ENCODE measurements at places on chromosomes 1 and 21.
A peak's percentile ranks its signal among the peaks of the same experiment; 100 is the strongest.

DNA sequence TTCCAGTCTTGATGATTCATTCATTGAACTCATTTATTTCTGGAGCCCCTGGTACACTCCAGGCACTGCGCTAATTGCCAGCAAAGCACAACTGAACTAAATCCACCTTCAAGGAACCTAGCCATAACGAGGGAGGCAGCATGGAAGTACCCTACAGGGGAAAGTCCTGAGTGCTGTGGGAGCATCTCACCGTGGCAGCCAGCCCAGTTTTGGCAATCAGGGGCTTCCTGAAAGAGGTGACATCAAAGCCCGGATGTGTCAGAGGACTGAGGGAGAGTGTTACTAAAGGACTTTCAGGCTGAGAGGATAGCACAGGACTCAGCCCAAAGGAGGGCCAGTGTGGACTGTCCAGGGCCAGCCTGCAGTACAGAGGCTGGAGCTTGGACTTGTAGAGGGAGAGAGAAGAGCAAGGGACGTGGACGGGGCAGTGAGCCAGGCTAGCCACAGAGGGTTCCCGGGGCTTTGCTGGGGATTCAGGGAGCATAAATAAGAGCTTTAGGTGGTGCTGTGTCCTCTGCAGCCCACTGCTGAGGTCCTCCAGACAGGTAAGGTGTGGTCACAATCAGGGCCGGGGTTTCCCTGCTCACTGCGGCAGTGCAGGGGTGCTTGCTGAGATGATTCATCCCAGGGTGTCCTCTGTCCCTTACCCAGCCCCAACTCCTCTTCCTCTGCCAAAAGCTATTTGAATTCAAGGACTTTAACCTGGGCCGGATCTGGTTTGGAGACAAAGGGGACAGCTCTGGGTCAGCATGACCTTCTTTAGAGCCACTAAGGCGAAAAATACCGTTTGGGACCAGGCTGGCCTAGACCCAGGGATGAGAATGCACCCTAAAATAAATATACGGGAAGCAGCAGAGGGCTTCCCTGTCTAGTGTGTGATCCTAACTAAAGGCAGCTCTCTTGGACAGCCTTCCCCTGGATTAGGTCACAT is 128.3 kb downstream of the EDEM3 start:
- DNase-seq = no peak

- DNase-seq = no peak
Observed at GRCh38 chr1:7753641-7754040, 17.5 kb upstream of the VAMP3 start.

GRCh38 chr1:59116920-59117542 is 179.9 kb upstream of the FGGY start:
- DNase-seq = no peak

DNA sequence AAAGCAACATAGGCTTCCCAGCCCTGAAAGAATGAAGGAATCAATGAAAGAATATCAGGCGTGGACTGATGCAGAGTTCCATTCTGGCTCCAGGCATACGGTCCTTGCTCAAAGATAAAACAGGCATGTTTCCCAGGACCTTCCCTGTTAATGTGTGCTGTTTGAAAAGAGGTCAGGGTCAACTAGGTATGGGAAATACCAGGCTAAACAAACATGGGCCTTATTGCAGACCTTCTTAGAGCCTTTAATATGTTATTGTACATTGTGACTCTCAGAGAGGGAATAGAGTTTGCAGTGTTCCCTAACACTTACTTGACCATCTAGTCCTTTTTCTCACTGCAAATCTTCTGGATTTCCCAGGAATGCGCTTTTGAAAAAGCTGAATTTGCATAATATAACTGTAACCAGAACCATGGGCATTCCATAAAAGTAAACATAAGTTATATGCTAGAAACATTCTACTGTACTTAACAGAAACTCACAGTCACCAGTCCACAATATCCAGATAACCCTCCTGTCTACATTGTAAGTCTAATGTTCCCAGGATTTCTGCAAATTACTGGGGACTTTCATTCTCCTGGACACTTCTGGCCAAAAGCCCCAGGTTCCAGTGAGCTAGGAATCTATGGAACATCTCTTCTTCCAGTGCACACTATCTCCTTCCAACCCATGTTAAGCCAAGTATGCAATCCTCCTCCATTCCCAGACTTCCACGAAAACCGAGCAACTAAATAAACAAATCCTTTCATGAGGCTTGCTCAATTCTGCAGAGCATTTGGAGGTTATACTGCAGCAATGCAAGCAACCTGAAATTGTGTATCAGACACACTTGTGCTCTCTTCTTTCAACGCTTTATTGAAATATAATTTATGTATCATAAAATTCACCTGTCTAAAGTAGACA is 486.6 kb downstream of the SETD4 start:
- DNase-seq = no peak

DNA sequence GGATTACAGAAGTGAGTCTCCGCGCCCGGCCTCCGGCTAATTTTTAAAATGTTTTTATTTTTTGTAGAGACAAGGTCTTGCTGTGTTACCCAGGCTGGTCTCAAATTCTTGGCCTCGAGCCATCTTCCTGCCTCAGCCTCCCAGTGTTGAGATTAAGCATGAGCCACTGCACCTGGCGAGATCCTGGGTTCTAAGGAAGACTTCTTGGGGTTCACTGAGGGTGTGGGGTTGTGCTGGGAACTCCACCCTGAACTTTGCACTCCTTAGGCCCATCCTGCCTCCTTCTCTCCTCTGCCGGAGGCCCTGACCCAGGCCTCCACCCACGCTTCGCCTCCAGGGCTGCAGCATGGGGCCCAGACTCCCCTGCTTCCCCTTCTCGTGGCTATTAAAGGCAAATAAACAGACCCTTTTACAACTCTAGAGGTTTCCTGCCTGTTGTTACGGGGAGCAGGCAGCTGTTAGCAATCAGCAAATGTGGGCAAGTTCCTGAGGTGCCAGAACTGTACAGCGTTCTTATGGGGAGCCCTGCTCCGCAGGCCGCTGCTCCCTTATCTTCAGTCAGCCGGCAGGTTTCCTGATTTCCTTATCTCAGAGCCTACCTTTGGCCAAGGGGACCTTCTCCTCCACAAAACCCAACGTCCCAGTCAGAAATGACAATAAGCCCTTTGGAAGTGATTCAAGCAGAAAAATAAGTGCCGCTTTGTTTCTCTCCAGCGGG is 41.0 kb upstream of the LIN9 start:
- no peak for DNase-seq

- no peak for DNase-seq
Observed at GRCh38 chr1:12184008-12184681, 17.4 kb downstream of the TNFRSF1B start.

DNA sequence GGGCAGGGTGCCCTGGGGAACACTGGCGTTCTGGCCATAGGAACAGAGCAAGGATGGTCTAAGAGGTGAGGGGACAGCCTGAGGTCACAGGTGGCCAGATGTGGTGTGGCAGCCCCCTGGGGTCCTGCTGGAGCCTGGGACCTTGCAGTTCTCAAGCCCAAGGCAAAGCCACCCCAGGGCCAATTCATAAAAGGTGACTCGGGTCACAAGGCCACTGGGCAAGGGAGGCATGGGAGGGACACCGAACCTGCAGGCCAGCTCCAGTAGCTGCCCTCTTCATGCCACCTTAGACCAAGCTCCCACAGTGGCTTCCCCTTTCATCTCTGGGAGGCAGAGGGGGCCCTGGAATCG is 19.3 kb downstream of the TNFRSF25 start:
- DNase-seq = no peak

DNA sequence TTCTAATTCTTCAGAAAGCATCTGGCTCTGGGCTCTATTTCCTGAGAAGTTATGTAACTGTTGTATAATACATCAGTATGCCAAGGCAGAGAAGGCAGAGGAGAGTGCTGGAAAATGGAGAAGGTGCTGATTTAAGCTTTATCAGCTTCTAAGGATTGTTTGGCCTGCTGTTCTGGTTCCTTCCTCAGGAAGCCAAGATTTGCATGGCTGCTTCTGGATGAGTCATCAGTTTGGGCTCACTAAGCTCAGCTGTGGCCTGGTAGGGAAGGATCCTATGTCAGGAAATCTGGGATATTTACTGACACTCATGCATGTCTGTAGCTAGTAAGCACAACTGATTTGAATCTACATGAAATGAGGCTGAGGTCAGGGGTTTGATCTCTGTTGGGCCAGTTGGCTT is 73.2 kb upstream of the ADGRL4 start:
- DNase-seq = no peak

DNA sequence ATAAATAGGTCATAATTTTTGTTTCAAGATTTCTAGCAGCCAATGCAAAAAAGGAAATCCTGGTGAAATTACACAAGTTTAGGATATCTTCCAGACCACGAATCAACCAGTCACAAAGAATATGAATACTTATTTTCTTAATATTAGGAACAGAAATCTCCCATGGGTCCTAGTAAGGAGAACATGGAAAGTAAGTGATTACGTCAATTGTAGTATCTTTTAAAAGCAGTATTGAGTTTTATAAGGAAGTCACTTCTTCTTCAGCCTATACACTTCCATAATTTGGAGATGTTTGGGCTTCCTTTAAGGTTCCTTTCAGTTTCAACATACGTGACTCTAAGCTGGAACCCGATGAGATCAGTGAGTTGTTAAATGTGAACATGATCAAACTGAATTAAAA is 534.5 kb downstream of the USP25 start:
- DNase-seq = no peak

- no peak for DNase-seq
Observed at GRCh38 chr1:59367301-59368007, 70.6 kb downstream of the FGGY start.

DNA sequence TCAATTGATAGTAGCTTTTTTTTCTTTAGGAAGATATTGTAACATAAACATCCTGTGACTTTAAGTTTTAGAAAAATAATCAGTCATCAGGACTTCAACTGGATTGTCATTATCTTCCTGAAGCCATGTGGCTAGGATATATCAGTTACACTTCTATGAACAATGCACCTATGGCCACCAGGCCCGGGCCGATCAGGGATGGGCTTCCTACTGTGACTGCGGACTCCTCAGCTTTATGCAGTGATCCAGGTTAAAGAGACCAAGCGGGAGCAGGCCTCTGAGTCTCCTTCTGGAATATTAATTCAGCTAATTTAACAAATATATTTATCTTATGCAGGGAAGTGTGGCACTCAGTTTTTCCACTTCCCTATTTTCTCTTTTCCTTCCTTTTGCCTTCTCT is 200.6 kb downstream of the ADGRL2 start:
- DNase-seq = no peak

DNA sequence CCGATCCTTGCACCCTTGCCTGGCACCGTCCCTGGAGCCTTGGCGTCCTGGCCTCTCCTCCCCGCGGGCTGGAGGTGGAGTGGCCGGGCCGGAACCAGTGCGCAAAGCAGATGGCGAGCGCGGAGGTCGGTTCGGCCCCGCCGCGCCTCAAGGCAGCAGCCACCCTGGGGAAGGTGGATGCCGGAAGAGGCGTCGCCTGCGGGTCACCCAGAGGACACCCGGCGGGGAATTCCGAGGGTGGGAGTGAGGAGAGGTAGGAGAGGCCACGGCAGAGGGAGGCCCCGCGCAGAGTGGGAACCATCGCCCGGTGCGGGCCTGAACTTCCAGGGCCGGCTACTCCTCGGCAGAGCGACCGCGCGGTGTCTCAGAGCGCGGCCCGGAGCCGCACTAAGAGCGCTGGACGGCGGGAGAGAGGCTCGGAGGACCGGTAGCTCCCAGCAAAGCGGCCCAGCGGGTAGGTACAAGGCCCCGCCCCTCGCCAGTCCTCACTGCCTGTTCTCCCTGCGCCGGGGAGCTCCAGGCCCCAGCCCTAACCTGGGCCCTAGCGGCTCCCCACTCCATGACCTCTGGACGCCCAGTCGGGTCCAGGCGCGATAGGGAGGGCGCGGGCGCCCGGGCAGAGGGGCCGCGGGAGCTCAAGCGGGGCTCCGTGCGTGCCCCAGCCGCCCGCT is at the start of gene RNF207:
RNF207 (plus strand) TSS at position 271 of the 671 bp plus-strand sequence. CDS start 417 bp downstream, outside the sequence.
- no peak for DNase-seq

DNA sequence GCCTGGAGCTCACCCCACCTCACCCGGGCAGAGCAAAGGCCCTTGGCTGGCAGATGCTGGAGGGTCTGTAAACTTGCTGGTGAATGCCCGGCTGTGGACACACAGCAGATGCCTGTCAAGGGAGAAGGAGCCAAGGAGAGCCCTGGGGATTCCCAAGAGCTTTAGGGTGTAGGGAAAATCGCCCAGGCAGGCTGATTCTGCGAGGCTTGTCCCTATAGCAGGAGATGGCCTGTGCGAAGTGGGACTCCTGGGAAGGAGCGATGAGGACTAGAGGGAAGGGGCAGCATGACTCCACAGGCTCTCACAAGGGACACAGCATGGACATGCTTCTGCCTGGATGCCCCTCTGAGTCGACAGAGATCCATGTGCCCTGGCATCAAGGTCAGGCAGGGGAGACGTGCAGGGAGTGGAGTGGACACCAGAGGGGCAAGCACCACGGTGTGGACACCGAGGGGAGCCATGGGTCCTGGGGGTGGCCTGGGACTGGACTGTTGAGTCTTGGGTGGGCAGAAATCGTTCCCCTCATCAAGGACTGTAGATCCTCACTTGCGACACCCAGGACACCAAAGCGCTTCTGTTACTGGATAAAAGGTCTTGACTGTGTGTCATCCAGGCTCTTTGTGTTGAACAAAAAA is 71.4 kb upstream of the ABCG1 start:
- no peak for DNase-seq

- no peak for DNase-seq
Observed at GRCh38 chr1:98286656-98287055, 365.8 kb upstream of the DPYD start.

DNA sequence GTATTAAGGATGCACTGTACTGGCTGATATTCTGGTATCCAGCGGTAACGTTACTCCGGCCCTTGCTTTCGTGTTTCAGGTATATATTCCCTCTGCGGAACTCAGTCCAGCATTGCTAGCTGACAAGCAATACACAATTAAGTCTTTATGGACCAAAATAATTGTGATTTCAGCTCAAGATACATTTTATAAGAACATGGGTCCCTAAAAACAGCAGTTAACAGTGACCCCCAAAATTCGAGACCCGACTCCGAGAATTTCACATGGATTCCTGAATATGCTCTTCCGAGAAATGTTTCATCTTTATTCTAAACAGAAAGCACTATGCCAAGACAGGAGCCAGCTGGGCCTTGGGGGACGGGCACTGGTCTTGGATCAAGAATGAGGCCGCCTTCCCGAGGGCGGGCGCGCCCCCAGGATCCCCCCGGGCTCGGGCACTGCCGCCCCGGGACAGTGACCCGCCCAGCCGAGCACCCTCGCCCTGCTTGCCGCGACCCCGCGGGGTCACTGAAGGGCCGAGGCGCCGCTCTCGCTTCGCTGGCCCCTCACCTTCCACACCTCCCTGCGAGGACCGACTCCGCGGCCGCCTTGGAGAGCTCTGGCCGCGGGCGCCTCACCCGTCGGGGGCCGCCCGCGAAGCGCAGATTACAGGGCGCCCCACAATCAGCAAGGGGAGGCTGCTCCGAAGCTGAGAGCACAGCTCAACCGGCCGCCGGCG is 610 bp downstream of the SCYL3 start:
- peak; percentile 2 for DNase-seq

DNA sequence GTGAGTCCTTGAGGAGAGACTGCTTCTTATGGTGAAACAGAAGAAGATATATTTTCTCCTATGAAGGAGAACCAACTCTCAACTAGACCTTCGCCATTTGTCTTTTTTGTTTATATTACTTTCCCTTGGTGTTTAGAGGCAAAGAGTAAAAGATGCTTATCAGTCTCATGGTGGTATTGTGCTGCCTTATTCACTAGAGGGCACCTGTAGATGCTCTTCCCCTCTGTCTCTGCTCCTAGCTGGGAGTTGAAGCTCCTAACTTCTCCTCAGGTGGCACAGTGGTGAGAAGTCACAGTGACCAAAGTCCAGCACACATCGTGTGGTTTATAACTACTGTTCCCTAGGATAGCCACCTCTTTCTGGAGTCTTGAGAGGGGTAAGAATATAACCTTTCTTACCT is 1359.6 kb downstream of the PLA2G4A start:
- no peak for DNase-seq

- DNase-seq = no peak
Observed at GRCh38 chr1:209157546-209158249, 425.8 kb upstream of the CAMK1G start.
